Stimulated activated CD8-positive, alpha-beta memory T cell treated with anti-CD3 and anti-CD28 coated beads, Interleukin-4, amount 100 ng/mL, for 1 hour (primary cell): ENCODE measurements at places on chromosomes 12 and 14.

GRCh38 chr12:1553987-1554982, 40.1 kb downstream of the FBXL14 start:
- DNase-seq, result no peak

GRCh38 chr12:81141217-81141616, 63.3 kb downstream of the ACSS3 start:
- DNase-seq, result no peak

DNA sequence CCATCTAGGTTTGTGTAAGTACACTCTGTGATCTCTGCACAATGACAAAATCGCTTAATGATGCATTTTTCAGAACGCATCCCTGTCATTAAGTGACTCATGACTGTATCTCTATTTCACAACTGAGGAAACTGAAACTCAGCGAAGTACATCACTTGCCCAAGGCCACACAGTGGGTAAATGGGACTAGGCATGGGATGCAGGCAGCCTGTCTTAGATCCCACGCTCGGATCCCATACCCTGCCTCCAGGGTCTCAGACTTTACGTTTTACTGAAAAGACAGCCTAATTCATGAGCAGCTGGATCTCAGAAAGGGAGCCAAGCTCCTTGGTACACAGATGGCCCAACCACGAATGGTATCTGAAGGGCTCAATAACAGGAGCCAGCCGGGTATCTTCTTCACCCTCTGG, 2.4 kb upstream of the MLEC start:
- DNase-seq, result no peak

DNA sequence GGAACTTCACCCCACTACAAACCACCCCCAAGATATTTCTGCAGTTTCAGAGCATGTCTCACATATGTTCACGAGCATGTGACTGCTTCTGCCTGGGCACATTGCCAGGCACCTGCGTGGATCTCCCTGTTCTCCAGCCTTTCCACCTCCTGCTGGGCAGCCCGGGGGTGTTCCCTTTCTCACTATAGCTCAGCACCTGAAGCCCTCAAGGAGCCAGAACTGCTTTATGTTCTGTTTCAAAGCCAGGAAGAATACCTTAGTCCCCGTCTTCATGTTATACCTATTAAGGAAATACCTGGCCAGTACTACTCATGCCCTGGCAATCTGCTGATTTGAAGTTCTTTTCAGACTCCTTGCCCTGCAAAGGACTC, 4.2 kb upstream of the FGF6 start:
- DNase-seq, result no peak

DNA sequence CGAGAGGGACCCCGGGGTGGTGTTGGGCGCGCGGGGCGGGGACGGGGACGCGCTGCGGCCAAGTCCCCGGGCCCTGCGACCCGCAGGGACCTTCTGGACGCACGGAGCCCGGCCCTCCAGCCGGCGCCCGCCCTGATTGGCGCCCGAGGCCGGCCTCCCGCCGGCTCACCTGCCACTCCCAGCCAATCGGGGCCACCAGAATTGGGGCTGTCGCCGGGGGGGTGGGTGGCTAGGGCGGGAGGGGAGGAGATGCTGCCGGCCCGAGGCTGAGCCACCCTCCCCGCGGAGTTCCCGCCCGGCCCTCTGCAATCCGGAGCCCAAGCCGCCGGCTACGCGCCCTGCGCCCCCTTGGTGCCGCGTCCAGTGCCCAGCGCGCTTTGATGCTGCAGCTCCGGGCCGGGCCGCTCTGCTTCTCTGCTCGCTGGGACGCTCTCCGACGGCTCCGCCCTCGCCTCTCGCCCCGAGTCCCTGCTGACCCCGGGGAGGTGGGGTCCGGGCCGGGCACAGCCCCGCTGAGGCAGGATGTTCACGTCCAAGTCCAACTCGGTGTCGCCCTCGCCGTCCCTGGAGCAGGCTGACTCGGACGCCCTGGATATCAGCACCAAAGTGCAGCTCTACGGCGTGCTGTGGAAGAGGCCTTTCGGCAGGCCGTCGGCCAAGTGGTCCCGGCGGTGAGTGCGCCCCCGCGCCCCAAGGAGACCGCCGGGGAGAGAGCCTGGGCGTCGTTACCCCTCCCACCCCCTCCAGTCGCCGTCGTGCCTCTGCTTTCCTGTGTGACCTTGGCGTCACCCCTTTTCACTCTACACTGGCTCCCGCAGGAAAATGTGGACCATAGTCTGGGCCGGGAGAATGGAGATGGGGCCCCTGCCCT, at the start of gene PLEKHD1:
Gene PLEKHD1, plus strand, starts transcription at position 285 of the 871 bp plus-strand sequence. Its CDS starts 238 bp downstream, at position 523.
- no peak for DNase-seq

DNA sequence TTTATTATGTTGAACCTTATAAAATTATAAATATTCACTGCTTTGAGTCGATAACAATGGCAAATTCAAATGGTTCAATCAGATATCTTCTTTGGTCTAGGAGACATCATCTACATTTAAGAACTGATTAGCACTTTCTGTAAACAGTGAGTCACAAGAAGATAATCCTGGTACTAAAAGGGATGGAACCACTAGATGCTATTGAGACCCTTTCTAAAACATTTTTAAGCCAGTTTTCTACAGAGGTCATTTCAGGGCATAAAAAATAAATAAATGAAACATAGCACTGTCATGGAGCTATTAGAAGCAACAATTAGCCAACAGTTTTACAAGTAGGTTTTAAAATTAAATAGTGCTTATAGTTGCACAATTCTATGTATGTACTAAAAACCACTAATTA, 212.2 kb downstream of the DUSP6 start:
- no peak for DNase-seq

DNA sequence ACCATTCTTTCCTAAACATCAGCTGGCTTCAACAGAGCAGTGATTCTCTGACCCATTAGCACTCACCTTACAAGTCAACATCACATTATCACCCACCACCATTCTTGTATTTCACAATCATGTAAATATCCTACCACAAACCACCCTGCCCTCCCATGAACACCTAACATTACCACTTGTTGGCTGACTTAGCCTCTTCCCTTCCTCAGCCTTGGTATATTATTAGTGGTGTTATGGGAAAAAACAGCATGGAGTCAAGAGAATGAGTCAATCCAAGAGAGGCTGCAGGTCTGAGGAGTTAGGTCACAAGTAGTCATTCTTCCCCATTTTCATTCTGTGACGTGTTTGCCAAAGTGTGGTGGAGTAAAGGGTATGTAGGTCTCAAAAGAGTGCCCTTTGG, 22.3 kb upstream of the MGP start:
- DNase-seq, result no peak

DNA sequence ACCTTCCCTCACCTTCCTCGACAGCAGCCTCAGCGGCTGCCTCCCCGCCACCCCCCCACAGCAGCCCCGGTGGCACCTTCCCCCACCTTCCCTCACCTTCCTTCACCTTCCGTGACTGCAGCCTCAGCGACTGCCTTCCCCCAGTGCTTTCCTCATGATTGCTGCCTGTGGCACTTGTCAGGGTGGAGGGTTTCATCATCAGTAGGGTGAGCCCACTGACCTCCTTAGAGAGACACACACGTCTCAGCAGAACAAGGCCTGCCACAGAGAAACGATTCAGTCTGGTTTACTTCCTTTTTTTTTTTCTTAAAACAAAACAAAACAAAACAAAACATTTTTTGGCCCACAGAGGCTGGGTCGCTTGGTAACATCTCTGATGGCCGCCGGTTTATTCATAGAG, 75.0 kb downstream of the EP400 start:
- DNase-seq, result no peak

GRCh38 chr14:37416264-37416663, 178.8 kb downstream of the FOXA1 start:
- DNase-seq, result no peak

DNA sequence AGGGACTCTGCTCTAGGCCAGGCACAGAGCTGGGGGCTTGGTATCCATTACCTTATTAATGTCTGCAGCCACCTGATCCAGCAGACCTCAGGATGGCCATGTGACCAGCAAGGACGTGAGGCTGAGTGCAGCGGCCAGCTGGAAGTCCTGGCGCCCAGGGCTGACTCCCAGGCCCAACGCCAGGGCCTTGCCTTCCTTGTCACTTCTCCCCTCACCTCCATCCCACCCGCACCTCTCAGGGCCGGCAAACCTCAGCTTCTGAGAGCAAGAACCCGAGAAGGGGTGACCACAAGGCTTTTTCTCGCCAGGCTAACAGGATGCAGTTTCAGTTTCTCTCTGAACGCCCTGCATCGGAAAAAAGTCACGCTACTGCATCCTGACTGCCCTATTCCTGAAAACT, 15.4 kb downstream of the RAB35 start:
- no peak for DNase-seq
